Motor neuron (in vitro differentiated cells): ENCODE measurements at places on chromosomes 2 and 18. TPM values are rescaled to one million over a fixed set of nuclear protein-coding genes. Genes with fewer than 3 reads are reported as not detected.

TET3 gene
- 10.9 and 13.3 TPM in 2 replicates for total RNA-seq

EMILIN2 gene
- 0.92 and 1.2 TPM in 2 replicates for total RNA-seq

STAM2 gene
- total RNA-seq: 14.3 and 16.0 TPM in 2 replicates

SCN7A gene
- total RNA-seq: 0.15 and 0.42 TPM in 2 replicates

MEP1B gene
- 0.37 TPM in 1 of 2 replicates, not detected in the other for total RNA-seq

SAG gene
- 1.0 and 1.1 TPM in 2 replicates for total RNA-seq

SNTG2 gene
- 0.96 and 2.8 TPM in 2 replicates for total RNA-seq

CREB1 gene
- 30.5 and 30.8 TPM in 2 replicates for total RNA-seq
